ENCODE measurements at places on chromosomes 11 and 22.

DNA sequence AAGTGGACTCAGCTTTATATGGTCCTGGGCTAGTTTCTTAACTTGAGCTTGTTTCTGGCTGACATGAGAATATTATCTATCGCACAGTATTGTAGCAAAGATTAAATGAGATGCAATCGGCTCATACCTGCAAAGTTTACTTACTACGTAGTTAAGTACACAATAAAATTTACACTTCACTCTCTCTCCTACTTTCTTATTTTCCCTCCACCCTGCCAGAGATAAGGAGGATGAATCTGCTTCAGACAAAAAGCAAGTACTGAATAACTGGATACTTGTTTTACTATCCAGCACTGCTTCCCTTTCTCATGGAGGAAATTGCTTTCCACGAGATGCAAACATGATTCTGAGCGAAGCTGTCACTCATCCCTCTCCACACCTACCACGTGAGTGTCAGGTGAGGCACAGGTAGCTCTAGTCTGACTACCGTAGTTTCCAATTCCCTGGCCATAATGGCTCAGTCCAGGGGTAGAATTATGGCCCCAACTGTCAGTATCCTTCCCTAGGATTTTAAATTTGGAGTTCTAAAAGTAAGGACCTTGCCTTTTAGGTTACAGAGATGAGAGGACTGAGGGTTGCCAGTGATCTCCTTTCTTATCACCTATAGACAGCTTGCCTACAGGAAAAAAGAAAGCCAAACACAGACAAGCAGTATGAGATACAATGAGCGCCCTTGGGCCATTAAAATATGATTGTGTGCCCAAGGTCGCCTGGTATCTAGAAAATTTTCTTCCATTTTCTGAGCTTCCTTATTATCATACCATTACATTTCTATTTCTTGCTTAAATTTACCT, 39.8 kb downstream of the GAB2 start:
- no peak for DNase-seq

GRCh38 chr11:123144707-123145106, 50.3 kb downstream of the CLMP start:
- no peak for DNase-seq

DNA sequence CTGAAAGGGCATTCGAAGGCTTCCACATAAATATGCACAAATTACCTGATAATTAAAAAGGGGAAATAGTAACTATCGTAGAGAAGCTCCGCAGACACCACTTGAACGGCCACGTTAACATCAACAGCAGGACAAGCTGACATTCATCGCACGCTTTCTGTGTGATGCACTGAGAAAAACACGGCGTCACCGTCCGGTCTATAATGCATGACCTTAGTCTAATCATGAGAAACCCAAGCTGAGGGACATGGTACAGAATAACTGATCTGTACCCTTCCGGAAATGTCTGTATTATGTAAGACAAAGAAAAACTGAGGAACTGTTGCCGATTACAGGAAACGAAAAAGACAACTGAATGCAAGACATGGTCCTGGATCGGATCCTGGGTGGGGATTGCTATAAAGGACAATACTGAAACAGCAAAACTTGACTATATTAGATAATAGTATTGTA, 678 bp upstream of the RANGAP1 start:
- DNase-seq: peak; percentile 23

- DNase-seq: no peak
Measured at GRCh38 chr11:8813658-8814057, 97.3 kb upstream of the AKIP1 start.

DNA sequence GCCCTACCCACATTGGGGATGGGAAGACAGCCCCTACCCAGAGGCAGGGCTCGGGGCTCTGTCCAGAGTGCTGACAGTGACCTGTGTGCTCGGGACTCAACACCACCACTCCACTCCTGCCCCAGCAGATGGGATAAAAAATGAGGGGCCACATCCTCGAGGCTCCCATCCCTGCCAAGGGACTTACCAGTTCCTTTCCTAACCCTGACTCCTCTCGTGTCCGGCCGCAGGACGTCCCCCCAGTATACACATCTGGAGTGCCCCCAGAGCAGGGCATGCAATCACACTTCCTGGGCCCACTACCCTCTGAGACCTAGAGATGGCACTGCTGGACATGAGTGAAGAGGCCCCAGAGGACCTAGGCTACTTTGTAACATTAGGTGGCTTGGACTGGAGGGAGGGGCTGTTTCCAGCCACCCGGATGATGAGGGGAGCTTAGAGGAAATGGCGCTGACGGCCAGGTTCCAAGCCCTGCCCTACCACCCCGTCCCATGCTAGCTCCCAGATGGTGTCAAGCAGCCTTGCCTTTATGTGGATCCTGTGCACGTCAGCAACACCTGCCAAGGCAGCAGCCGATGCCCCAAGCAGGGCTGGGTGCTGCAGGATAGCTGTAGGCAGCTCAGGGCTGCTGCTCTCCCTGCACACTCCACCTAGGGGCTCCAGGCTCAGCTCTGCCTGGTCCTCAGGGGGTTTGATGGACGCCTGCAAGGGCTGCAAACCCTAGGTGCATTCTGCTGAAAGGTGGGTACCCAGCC, 86.6 kb downstream of the DGCR2 start:
- no peak for DNase-seq

DNA sequence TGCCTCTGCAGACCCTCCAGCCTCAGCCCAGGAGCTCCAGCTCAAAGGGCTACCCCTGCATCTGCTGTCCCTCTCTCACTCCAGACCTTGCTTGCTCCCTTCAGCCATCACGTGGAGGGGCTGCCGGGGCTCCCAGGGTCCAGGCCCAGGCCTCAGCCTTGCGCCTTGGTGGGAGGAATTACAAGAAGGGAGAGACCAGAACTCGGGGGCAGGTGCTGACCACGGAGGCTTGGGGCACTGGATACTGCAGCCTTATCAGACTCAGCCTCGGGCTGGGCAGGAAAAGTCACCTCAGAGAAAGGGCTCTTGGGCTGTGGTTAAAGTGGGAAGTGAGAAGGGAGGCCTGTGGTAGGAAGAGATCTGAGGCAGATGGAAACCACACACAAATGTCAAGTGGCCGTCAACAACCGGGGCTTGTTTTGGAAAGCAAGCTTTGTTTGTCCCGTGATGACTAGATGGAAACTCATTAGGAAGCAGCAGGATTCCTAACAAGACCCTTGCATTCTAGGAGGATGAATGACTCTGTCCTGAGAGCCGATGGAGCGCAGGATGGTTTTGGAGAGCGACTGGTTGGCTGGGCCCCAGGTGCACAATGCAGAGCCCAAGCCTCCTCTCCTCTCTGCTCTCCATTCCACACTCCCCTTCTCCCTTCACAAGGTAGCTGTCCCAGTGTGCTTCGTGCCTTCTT, 1321.7 kb downstream of the TBC1D22A start:
- DNase-seq: no peak

DNA sequence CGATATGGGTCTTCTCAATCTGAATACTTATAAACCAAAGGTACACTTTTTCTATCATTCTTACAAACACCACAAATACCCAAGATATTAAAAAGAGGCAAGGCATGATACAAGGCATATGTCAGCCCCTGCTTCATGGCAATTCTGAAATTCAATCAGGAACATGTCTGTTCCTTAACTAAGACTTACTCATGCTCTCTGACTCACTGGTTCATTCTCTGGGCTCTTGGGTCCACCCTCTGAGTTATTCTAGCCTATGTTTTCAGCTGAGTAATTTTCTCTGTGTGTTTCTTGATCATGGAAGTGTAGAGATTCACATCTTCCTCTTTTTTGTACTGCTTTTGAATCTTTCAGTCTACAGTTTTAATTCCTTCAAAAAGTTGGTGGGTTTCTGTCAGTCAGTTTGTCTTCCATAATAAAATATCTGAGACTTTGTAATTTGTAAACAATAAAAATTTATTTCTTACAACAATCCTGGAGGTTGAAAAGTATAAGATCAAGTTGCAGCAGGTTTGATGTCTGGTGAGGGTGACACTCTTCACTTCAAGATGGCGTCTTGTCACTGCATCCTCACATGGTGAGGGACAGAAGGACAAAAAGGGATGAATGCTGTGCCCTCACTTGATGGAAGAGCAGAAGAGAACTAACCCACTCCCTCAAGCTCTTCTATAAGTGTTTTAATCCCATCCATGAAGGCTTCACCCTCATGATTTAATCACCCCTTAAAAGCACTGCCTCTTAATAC, 211.7 kb downstream of the FAM76B start:
- no peak for DNase-seq

GRCh38 chr11:60348116-60348515, 21.1 kb downstream of the MS4A6E start:
- no peak for DNase-seq

DNA sequence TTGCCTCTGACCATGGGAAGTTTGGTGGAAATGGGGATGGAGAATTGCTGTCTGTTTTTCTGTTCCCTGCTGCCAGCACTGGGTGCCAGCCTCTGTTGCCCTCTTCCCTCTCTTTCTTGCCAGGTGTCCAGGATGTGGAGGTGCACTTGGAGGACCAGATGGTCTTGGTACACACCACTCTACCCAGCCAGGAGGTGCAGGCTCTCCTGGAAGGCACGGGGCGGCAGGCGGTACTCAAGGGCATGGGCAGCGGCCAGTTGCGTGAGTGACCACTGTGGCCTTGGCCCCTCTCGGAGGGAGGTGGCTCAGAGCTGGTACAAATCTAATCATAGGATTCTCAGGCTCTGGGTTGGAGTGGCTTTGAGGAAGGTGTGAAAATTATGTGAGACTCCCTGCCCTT, 6.0 kb downstream of the CCS start:
- peak; percentile 20 for DNase-seq

DNA sequence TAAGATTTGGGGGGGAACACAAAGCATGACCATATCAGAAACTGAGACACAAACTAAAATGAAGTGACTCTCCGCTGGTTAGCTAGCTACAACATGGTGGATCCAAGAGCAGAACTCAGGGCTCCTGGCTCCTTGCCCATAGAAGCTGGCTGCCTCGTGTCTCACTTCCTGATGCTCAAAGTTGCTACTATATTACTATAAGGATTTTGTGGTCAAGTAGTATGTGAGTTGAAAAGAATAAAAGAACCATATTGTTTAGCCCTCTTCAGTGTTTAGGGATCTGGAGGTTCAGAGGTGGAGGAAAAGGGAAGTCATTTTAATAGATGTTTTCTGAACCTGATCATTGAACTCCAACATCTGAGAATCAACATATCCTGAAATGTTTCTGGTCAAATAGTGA, 16.9 kb upstream of the SIK2 start:
- DNase-seq: no peak

GRCh38 chr11:12077535-12078280, 32.7 kb upstream of the MICAL2 start:
- no peak for DNase-seq

GRCh38 chr11:82711648-82712047, 22.0 kb downstream of the FAM181B start:
- no peak for DNase-seq

Data from cerebellar nuclear complex (tissue), 1 donor.